ENCODE measurements at places on chromosomes 6 and 20. TPM values are rescaled to one million over a fixed set of nuclear protein-coding genes. Genes with fewer than 3 reads are reported as not detected.

Gene HLA-DQA2
- polyA plus RNA-seq: not detected

Gene NKX2-4
- polyA plus RNA-seq: not detected

Gene C20orf204
- 0.35 TPM for polyA plus RNA-seq

Gene MAN1A1
- 21.5 TPM for polyA plus RNA-seq

Gene OR2H2
- 0.73 TPM for polyA plus RNA-seq

Gene RAET1L
- polyA plus RNA-seq: not detected

DNA sequence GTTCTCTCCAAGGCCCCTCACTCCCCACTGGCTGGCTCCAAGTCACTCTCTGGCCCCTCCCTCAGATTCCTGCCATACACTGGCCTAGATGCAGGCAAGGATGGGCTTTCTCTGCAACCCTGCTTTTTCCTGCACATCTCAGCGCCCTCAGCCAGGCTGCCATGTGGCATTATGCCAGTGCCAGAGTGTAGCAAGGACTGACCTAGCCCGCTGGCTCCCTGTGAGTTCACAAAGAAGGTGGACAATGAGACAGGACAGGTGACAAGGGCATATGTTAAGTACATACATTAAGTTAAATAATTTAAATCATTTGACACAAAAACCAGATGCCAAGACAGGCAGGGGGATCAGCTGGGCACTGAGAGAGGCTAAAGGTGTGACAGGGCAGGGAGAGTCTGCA, 394.6 kb downstream of the ZFAND3 start:
- DNase-seq: no peak

- no peak for DNase-seq
These were observed 287.3 kb downstream of the BMP7 start for GRCh38 chr20:56979125-56979524.

- no peak for DNase-seq
These were observed 6.0 kb upstream of the PRDM1 start for GRCh38 chr6:106079961-106080762.

DNA sequence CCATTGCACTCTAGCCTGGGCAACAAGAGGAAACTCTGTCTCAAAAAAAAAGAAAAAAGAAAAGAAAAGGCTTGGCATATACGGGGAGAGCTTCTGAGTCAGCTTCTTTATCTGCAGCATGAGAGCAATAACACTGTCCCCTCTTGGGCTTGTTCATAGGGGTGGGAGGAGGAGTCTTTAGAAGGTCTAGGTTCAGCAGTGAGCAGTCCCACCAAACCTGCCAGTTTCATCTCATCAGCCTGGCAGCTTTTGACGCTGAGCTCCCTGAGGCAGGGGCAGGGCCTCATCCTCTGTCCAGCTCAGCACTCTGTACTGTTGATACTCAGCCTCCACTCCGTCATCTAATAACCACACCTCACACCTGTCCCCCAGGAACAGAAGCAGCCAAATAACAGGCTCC, 5.6 kb upstream of the C6orf132 start:
- DNase-seq: peak; percentile 61

DNA sequence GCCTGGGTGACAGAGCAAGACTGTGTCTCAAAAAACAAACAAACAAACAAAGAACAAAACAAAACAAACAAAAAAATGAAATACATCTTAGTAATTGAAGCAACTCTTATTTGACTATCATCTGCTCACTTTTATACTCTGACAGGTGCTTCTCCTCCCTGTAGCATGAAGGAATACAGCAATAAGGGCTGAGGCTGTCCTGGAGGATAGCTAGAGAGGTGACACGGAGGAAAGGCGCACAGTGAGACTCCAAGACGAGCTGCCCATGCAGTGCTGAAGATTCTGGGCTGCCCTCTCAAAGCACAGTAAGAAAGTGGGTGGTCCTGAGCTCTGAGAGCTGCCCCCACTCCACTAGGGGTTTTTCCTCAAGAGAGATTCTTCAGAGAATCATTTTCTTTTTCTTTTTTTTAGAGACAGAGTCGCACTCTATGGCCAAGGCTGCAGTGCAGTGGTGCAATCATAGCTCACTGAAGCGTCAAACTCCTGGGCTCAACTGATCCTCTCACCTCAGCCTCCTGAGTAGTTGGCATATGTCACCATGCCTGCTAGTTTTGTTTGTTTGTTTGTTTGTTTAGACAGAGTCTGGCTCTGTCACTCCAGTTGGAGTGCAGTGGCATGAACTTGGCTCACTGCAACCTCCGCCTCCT, 50.0 kb downstream of the OSTM1 start:
- DNase-seq: no peak

DNA sequence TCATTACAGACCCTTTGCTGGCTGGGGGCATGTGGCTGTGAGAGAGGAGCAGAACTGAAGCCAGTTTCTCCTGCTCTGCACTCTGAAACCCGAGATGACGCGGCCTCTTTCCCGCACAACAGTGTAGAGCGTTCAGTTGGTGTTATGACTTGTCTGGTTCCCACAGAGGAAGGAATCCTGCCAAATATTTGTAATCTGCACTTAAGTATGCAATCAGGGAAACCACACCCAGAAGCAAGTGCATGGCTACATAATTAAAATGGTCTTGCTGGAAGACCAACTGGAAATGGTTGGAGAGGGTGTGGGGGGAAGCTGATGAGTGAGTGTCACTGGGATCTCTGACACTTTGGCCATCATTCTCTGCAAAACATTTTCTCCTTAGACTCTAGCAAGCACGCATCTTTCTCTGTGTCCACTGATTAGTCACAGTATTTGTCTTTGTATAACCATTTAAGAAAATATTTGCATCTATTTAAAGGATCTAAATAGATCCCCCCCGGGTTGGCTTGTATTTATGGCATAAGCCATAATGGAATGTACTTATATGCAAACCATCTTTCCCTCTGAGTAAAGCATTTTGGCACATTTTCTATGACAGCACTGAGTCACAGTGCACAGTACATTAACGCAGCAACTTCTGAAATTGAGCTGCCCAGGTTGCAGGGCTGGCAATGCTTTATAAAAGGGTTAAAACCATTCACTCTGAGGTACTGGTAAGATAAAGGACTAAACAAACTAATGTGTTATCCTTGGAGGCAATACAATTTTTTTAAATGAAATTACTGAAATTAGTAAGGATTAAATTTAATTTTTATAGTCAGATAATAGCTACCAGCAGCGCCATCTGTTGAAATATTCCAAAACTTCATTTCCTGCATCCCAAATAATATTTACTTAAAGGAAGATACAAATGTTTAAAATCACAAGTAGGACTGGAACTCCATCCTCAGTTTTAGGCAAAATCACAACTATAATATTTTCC, 76.7 kb downstream of the FOXC1 start:
- DNase-seq: peak; percentile 27

DNA sequence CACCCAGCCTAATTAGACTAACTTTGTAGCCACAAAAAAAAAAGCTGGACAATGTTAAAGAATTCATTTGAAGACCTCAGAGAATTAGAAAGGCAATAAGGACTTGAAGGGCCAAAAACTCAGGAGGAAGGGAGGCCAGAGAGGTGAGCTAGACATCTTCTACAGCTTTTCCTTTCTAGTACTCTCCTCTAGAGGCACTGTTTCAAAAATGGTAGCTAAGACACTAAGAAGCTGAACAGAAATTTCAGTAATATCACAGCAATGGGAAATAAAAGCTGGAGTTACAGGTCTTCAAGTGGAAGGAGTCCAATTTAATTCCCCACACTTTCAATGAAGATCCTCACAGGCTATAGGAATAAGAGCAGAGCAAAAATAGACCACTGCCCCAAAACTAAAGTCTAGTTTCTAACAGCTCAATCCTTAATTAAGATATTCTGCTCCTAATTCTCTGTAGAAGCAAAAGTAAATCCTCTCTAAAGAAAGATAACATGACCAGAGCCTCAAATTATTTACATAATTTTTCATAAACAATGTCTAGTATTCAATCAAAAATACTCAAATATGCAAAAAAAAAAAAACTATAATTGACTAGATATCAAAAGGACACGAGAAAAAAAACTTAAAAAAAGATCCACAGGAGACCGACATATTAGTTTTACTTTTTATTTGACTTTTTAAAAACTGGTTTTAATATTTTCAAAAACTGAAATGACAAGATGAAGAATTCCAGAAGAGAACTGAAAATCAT, 63.7 kb downstream of the RNGTT start:
- no peak for DNase-seq

DNA sequence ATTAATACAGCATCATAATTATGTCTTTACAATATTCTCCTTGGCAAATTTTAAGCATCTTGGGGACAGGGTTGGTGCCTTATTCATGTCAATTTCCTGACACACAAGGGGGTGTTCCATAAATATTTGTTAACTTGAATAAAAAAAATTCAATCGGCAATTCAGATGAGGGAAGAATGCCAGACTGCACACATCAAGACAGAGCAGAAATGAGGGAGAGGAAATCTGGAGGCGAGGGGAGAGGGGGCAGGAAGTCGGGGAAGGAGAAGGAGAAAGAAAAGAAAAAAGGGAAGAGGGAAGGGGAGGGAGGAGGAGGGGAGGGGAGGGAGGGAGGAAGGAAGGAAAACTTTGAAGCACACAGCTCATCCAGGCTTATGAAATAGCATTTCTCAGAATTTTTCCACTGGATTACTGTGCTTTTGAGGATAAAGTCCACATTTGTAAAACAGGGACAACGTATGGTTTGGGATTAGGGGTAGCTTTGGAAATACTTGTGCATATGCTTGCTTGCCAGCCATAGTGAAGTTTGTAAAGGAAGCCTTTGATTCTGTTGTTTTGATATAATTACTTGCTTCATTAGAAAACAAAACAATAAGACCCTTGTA, 362.1 kb downstream of the SAMD5 start:
- DNase-seq: no peak

DNA sequence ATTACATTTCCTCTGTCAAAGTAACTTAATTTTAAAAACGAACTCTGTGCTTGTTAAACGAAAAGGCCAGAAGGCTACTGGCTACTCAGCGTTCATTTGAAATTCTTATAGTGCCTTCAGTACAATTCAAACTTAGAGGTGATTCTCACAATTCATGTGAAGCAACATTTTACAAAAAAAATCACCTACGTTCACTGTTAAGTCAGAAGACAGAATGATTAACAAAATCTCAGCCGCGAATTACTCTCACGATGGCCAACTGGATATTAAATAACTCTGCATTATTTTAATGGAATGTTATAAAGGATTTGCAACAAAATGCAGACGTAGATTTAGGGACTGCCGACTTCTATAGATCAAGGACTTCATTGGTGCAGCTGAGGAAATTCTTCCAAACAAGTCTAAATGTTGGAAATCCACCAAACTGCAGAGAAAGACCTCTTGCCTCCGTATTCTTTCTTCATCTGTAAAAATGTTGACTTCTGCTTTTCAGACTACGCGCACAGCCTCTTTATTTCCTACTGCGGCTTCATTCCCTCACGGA, 1.6 kb upstream of the QKI start:
- DNase-seq: no peak

- DNase-seq: peak; percentile 47
These were observed 10.8 kb upstream of the TAAR1 start for GRCh38 chr6:132669690-132670291.
